CD4-positive, alpha-beta T cell treated with Interleukin-15 for 4 hours (primary cell): ENCODE measurements at places on chromosomes 13 and 19.
A peak's percentile ranks its signal among the peaks of the same experiment; 100 is the strongest.

DNA sequence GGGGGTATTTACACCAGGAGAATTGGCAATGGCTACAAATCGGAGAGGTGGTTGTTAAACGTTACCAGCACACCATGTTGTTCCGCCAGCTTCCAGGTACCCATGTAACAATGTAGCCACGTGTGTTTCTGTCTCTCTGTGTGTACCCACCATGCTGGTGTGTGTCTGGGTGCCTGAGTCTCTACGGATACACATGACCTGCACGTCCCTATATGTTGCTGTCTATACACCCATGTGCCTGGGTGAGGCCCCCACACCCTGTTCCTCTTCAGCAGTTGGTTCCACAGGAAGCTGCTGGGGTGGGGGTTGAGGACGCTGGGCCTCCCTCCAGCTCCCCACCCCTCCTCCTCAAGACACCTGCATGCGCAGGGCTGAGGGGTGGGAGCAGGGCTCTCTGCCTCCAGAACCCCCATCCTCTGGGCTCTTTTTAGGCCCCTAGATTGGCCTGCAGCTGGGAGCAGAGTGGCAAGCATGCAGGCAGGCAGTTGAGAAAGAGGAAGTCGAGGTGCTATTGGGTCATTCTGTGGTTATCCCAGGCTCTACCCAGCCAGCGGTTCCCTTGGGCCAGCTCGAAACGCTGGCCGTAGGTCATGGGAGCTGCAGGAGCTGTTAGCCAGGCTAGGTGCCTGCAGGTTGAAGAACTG lies at the start of gene ARHGEF18:
Gene ARHGEF18, plus strand, starts transcription at position 351 of the 644 bp plus-strand sequence. CDS start 13,954 bp downstream, outside the sequence.
- DNase-seq = peak; percentile 63

DNA sequence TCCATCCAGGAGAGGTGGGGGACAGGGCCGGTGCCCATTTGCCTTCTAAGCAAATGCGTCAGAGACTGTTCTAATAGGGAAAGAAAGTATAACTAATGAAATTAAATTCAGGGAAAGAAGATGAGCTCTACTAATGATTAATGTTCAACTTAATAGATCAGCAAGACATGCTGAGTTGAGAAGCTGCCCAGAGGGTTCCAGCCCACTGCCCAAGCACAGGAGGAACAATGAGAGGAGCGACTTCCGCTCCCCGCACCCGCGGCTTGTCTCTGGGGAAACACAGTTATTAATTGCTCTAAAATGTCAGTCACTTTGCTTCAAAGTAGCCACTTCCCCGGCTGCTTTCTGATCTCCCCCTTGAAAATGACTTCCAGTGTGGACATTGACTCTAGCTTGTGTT lies 331.3 kb downstream of the UQCRFS1 start:
- DNase-seq = no peak

DNA sequence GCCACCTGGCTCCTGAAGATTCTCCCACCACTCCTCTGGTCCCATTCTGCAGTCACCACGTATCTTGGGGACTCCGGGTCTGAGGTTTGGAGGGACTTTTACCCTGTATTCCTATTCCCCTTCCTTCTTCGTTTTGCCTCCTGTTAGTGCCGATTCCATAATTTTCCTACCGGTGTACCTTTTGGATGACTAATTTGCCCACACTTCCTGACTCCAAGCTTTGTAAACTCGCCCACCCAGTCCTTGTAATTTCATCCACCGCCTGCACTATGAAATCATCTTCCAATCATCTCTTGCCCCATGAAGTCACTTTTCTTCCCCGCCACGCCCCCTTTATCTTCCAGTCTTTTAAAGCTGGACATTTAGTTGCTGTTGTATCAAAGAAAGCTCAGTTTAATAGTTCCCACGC lies 572 bp downstream of the UCHL3 start:
- no peak for DNase-seq

DNA sequence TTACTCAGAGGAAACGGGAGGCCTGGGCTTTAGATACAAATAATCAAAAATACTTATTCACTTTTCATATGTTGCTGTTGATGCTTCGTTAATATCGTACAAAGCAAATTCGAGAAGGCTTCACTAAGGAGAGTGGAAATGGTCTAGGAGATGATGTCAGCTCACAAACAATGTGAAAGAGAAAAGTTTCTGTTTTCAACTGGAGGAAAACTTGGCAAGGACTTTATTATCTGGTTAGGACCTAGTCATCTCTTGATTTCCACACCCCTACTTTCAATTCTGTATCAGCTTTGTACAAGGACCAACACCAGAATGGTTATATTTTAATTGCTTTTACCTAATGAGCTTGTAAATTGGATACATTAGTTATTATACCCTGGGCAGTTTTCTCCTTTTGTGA lies 88.0 kb downstream of the SLC10A2 start:
- DNase-seq = no peak

DNA sequence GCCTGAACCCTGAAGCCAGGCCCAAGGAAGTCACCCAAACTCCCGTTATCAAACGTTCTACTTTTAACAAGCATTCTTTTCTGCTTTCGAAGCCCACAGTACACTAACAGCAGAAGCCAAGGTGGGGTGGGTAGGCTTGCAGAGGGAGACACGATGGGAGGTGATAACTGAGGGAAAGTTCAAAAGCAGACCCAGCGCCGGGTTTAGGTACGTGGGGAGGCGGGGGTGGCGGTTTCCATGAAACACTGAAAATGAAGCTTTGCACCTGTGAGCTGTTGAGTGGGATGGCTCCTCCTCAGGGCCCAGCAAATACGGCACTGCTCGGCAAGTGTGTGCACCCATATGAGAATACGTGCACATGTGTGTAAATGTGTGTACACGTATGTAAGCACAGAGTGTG lies 49.8 kb downstream of the KLF2 start:
- peak; percentile 30 for DNase-seq

- DNase-seq = no peak
Observed at GRCh38 chr13:50149932-50150331, 134.7 kb downstream of the KCNRG start.

DNA sequence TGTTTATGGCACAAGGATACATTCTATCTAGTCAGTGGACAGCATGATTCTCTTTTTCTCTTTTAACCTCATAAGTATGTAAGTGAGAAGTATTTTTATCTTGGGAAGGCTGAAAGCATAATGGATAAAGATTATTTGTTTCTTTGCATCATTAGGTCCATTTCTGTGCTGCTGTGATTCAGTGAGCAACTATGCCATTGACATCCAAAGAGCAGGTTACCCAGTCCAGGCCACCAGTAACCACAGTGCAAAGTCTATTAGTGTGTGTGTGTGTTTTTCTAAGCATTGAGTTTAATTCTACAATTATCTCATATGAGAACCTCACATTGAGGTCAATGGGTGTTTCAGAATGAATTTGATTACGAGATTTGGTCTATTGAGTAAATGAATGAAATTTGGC lies 158.8 kb upstream of the DACH1 start:
- DNase-seq = no peak

GRCh38 chr19:29060813-29061364 lies 152.1 kb downstream of the UQCRFS1 start:
- no peak for DNase-seq

GRCh38 chr19:30235946-30236345 lies 136.2 kb upstream of the ZNF536 start:
- no peak for DNase-seq

GRCh38 chr19:30066781-30067759 lies 125.0 kb downstream of the URI1 start:
- DNase-seq = no peak

DNA sequence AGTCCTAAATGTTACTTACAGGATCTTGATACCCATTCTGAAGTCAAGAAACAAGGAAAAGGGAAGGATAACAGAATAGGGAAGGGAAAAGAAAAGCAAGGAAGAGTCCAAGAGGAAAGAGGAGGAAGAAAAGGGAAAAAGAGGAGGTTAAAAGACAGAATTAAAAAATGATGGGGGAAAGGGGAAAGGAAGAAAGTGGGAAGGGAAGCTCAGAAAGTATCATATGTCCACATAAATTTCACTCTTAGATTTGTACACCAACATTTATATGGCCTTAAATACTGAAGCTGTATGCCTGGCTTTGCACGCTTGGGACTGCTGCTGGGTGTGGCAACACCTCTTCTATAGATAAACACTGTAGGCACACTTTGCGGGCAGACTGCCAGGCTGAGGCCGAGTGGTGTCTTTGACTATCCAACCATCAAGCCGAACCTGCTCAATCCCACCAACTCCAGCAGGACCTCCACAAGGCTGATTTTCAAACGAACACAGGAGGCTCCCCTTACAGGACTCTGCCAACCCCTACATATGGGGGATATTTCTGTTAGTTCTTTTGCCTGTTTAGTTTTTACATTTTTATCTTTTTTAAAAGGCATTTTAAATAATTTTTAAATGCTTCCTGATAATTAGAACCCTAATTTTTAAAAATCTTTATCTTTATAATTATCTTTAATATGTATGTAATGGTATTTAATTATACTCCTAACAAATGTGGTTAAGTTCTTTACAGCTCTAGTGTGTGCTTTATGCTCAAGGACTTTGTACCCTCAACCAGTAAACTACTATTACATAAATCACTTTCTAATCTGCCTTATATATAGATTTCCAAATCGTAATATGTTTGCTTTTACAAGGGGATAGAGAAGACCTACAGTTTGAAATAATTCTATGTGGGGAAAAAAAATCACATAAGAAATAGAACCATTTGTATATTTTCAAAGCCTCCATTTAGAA lies 154.2 kb downstream of the DIAPH3 start:
- DNase-seq = no peak

- no peak for DNase-seq
Observed at GRCh38 chr13:106230450-106230849, 305.0 kb downstream of the EFNB2 start.

DNA sequence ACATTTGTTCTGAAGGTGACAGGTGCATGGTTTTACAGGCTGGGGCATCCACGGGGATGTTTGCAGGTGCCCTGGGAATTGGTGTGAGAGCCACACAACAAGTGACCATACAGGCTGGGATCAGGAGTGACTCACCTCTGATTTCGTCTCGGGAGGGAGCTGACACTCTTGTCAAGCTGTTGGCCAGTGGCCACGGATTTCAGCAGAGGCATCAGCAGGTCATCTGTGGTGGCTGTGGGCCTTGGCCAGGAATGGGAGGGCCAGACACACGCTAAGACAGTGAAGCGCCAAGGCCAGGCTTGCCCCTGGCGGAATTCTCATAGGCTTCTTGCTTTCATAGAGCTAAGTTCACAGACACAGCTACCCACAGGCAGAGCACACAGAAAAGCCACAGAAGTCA lies 108.6 kb downstream of the HSPH1 start:
- DNase-seq = no peak

DNA sequence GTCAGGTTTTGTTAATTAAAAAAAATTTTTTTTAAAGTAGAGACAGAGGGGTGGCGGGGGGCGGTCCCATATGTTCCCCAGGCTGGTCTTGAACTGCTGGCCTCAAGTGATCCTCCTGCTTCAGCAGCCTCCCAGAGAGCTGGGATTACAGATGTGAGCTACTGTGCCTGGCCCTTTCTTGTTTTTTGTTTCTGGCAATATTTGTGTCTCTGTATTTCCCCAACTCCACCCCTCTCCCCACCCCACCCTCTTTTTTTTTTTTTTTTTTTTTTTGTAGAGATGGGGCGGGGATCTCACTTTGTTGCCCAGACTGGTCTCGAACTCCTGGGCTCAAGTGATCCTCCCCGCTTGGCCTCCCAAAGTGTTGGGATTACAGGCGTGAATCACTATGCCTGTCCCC lies 600 bp upstream of the CAPN12 start:
- DNase-seq = no peak

- no peak for DNase-seq
Observed at GRCh38 chr13:33556828-33557227, 261.1 kb upstream of the RFC3 start.

DNA sequence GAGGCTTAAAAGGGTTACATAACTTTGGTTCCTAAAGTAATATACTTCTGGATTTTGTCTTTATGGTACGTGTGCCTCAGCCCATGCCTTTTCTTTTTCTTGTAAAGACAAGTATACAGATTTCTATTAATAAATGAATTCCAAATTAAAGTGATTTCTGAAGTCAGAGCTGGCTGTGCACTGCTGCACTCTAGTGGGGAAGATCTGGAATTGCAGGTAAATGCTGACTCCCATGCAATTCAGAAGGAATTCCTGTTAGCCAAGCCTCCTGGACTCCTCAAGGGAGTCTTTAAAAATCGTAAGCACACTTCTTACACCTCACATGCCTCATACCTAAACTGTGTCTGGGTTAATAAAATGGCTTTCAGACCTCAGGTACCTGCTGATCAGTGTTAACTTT lies 118.4 kb upstream of the SLC7A1 start:
- no peak for DNase-seq

DNA sequence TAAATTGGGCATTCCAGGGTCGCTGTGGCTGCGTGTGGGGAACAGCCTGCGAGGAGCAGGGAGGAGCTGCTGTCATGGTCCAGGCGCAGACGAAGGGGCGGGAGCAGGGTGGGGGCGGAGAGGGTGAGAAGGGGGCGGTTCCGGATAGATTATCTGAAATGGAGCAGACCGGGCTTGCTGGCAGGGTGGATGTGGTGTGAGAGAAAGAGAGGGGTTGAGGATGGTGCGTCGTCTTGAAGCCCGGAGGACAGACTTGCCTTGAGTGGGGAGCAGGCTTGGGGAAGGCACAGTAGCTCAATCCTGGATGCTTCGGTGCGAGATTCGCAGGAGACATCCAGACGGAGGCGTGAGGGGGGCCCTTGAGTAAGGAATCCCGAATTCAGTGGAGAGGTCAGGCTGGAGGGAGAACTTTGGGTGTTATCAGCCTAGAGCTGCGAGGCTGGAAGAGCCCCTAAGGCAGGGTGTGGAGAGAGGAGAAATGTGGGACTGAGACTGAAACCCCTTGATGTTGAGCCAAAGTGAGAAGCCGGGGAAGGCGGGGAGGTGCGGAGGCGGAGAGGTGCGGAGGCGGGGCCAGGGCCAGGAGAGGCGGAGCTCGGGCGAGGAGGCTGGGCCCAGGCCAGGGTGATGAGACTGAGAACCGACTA lies 40.6 kb downstream of the DPF1 start:
- DNase-seq = no peak

DNA sequence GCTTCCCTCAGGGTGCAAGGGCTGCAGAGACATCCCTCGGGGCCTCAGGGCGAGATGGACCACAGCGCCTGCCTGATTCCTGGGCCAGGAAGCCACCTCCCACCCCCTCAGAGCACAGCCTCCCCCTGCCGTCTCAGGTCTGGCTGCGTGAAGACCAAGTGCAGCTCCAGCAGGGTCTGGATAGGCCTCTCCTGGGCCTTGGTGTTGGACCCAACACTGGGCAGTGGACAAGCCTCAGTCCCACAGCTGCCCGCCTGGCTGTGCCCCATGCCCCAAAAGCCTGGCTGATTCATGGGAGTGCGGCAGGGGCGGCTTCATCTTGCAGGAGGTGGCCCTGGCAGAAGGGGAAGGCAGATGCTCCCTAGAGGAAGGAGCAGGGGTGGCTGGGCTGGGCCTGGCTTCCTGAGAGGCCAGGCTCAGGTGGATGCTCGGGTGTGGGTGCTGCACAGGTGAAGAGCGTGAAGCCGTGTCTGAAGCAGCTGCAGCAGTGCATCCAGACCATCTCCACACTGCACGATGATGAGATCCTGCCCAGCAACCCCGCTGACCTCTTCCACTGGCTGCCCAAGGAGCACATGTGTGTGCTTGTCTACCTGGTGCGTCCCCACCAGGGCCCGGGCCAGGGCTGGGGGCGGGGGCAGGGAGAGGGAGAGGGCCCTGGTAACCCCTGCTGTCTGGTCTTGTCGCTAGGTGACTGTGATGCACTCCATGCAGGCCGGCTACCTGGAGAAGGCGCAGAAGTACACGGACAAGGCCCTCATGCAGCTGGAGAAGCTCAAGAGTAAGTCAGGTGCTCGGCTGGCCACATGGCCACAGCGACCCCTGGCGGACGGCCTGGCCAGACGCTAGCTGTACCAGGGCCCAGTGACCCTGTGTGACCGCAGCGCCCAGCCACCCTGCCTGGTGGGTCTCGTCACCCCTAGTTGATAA lies 21.7 kb downstream of the MAU2 start:
- no peak for DNase-seq

GRCh38 chr19:49343123-49343522 lies 7.9 kb downstream of the CD37 start:
- DNase-seq = no peak

GRCh38 chr19:39052243-39052746 lies 19.9 kb upstream of the FBXO27 start:
- peak; percentile 65 for DNase-seq
